ENCODE measurements at places on chromosomes 2 and 18. TPM values are rescaled to one million over a fixed set of nuclear protein-coding genes. Genes with fewer than 3 reads are reported as not detected.

- no peak for DNase-seq
Measured at GRCh38 chr18:58819051-58819450, 45.6 kb upstream of the ZNF532 start.

GRCh38 chr2:145012214-145012670, 492.3 kb upstream of the ZEB2 start:
- peak; percentile 50 for DNase-seq

- DNase-seq, result no peak
Measured at GRCh38 chr2:159788253-159788652, 9.8 kb downstream of the CD302 start.

DNA sequence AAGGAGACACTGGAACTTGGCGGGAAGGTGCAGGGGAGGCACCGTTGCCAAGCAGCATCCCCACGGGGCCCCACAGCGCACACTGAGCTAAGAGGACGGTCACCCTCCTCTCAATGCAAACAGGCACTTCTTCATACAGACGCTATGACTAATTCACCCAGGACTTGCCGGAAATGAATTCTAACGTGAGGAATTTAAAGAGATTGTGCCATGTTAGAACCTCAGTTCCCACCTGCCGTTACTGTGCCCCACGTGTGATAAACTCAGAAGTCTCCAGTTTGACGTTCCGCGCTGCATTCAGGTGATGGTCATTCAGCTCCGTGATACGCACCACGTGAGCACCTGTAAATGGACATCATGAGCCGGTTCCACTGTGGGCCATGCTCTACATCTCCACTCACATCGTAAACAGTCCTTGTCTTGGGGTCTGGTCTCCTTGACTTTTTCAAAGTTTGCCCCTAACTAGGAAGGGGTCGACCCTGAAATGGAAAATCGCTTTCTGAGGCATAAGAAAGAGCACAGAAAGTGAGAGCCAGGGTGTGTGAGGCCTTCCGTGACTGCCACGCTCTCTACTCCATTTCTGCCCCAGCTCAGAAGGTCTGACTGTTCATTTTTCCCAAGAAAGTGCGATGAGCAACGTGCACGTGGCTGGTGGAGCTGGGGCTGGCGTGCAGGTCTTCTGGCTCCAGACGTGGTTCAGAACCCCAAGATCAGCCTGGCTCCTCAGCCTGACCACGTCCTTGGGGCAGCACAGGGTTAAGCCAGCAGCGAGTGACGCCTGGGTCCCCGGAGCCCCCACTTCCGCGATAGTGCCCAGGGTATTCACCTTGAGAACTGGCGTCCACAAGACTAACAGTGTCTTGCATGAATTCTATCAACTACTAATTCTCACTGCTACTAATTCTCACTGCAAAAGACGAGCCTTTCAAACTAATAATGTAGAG, 35.1 kb downstream of the TMEM18 start:
- DNase-seq, result no peak

DNA sequence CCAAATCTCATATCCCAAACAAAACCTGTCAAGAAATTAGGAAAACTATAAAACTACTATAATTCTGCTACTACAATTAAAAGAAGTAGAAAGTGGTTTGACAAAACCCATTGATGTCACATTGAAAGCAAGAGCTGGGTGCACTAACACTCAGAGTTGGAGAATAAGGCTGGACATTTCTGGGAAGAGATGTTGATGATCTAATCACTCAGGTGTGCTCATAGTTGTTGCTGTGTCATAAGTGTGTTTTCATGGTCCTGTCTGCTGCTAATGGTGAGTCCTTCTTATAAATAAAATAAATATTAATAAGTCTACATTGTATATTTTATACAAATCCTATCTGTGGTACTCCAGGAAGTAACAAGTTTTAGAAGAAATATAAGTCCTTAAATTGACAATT, 168.2 kb upstream of the LRP1B start:
- no peak for DNase-seq

DNA sequence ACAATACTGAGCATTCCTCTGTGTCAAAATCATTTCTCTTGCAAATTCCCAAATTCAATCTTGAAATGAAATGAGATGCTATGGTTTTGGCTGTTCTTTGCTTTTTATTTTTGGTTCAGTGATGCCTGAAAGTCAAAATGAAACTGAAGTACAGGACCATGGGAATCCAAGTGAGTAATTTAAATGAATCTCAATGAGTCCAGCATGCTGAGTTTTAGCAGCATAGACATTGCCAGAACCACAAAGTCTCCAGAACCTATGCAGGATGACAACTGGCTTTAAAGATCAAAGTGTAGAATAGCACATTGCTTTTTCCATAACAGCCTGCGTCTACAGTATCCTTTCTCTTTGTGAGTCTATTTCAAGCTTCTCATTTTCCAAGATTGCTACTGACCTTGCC, 1050.7 kb upstream of the PIK3C3 start:
- no peak for DNase-seq

DNA sequence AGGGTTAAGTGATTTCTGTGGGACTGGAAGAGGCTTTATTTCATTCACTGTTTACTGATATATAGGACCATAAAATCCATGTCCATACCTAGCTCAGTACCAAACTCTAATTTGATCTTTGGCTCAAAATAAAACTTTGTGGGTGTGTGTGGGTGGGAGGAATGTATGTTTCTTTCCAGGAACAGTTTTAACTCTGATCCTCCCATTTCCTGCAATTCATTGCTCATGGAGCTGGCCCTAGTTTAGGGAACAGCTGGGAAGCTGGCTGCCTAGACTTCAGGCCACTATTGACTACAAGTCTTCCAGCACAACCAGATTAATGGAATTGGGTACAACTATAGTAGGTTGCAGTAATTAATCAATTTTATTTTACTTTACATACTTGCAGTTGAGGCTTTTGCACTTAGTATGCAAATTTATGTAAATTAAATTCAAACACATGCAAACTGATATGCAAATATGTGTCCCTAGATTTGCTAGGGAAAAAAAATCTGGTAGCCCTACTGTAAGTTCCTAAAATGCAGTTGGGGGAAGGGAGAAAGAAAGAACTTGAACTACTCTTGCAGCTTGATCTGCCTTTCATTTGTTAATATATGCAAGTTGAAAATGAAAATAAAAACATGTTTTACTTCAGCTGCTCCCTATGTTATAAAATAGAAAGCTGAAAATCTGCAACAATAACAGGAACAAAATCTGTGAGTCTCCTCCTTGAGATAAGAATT, 1070.3 kb upstream of the CELF4 start:
- no peak for DNase-seq

The FEV gene
- total RNA-seq, result not detected

The DUSP11 gene
- total RNA-seq, result 13.7 TPM

Measured in left cardiac atrium (tissue), 4 donors.